Spleen (tissue), 13 donors: ENCODE measurements at places on chromosomes 1 and 21.

- peak; percentile 55 for DNase-seq
Measured at GRCh38 chr1:154469844-154470560, 32.0 kb upstream of the TDRD10 start.

DNA sequence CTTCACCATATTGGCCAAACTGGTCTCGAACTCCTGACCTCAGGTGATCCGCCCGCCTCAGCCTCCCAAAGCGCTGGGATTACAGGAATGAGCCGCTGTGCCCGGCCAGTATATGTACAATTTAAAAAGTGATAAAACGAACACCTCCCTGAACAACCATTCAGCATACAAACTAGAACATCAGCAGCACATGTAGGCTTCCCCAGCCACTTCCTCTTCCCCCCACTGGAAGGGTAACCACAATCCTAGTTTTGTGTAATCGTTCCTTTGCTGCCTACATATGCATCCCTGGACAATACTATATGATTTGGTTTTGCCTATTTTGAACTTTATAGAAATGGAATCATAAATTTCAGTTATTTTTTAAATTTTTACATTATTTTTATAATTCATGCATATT is 60.4 kb downstream of the DESI2 start:
- no peak for DNase-seq

DNA sequence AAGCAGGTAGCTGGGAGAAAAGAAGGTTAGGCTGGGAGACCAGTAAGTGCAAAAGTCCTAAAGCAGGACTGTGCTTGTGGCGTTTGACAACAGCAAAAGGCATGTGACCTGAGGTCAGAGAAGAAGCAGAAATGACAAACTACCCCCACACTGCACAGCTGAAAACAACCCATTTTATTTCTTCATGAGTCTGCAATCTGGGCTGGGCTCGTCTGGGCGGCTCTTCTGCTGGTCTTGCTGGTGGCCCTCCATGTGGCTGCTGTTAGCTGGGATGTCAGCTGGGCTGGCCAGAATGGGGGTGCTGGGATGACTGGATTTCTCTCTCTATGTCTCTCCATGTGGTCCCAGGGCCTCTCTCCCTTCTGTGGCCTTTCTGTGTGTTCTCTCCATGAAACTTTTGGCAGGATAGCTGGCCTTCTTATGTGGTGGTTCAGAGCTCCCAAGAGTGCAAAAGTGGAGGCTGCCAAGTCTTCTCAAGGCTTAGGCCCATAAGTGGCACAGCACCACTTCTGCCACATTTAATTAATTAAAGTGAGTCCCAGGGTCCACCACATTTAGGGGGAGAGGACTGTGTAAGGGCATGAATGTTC is 128.6 kb downstream of the RIPK4 start:
- no peak for DNase-seq

DNA sequence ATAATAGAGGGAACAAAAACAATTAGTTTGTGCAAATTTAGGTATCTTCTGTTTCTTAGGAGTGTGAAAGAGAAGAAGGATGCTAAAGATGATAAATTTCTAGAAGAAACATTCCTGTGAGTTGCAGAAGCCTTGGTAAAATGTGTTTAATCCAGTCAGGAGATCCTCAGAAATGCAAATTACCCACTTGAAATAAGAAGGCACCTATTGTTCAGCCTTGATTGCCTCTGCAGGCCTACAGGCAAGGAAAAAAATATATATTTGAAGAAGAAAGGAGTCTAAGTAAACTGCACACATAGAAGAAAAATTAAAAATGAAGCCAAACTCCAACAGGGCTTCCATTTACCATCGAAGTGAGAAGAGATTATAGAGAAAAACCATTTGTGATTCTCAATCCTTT is 51.0 kb upstream of the LHX8 start:
- no peak for DNase-seq

- DNase-seq, result no peak
Measured at GRCh38 chr1:205274041-205274691, 46.4 kb downstream of the TMCC2 start.

DNA sequence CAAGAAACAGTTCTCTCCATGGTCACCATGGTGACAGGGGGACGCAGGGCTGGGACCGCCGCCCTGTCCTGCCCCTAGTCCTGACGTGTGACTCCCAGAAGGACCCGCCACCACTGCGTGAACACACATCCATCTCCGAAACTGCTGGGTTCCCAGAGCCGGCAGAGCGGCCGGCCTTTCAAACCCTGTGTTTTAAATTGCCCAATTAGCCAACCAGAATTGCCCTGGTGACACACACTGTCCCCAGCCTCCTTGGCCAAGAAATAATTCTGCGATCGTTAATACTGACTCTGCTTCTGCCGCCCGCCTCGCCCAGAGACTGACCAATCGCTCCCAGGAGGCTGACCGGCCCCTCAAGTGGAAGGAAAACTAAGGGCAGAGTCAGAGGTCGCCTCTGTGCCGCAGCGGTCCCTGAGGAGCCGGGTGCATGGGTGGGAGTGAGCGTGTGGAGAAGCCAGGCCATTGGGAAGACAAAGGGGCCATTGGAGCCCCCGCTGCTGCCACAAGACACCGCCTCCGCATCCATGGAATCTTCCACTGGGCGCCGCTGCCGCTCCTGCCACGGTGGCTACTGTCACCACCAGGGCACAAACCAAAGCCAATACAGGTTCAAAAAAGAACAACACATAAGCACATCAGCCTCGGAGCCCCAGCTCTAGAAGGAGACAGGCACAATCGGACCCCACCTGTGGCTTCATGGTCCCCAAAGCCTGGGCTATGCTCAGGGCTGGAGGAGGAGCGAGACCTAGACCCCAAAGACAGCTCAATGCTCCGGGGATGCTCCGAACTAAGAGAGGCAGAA is 273.2 kb downstream of the NPHP4 start:
- DNase-seq, result peak; percentile 48
